CD8-positive, alpha-beta memory T cell (primary cell): ENCODE measurements at places on chromosomes 3 and 15.

GRCh38 chr3:117893001-117893400 is 1141.6 kb downstream of the IGSF11 start:
- no peak for DNase-seq

GRCh38 chr3:55813268-55814097 is 326.4 kb upstream of the WNT5A start:
- no peak for DNase-seq

- DNase-seq: no peak
Observed at GRCh38 chr15:83206526-83207008, 1.1 kb downstream of the HDGFL3 start.

DNA sequence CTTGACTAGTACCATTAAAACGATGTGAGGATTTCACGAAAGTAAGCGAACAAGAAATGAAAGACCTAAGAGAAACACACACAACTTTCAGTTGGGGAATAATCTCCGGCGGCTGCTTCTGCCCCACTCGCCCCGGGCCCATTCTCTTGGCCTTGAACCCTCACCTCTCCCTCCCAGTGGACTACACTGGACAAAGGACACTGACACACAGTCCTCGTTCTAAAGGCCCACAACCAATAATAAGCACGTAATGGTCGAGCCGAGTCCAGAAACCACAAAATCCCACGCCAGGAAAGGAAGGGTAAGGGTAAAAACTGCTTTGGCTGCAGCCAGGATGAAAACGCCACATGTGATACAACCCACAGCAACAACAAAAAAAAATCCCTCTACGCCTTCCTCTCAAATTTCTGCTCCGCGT is 469 bp downstream of the ZNF770 start:
- no peak for DNase-seq

DNA sequence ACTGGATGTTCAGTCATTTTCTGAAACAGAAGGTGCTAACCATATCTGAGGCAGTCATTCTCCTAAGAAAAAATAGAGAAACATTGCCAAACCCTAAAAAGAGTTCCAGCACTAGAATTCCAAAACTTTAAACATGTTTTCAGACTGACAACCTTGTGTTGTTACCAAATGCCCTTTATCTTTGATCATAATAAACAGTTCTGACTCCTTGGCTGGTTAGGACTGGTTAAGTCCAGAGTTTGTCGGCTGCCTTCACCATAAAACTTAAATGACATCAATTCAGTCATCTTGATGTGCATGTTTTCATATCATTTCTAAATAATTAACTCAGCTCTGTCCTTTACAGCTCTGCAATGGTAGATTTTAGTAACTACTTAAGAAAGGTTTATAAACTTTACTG is 68.0 kb downstream of the COL8A1 start:
- DNase-seq: no peak

- DNase-seq: no peak
Observed at GRCh38 chr3:131053043-131053859, 26.6 kb downstream of the NEK11 start.

DNA sequence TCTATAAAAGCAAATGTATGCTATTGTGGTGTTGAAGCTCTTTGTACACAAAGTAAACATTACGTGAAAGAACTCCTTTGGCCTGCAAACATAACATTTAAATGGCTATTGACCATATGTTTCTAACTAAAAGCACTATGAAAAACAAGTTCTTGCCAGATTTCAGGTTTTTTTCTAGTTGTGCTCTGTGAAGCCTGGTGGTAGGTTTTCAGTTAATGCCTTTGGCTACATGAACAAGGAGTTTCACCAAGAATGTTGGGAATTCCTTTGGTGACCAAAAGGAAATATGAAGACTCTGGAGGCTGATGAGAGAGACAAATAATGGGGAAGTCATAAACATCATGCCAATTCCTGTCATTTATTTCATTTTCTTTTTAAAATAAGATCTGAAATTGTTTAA is 66.0 kb downstream of the RBMS3 start:
- DNase-seq: no peak

GRCh38 chr3:195690951-195691350 is 29.8 kb upstream of the MUC20 start:
- DNase-seq: no peak

DNA sequence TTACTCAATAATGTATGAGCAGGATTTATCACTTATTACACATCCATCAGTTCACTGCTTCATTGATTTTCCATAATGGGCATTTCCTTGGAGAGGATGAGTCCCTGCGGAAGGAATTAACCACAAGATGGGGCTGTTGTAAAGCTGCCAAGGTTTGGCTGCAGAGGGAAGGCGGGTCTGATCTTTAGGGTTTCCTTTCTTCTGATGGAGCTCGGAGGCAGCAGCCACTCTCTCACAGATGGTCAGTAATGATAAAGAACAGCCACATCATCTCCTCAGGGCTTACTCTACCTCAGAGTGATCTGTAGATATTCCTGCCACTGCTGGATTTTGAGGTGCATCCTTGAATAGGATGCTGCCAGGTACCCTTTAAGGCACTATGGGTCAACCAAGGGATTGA is 115.2 kb downstream of the USP13 start:
- no peak for DNase-seq
